Mammary epithelial cell (primary cell): ENCODE measurements at places on chromosomes 3 and 15. TPM values are rescaled to one million over a fixed set of nuclear protein-coding genes. Genes with fewer than 3 reads are reported as not detected.

- no peak for DNase-seq
Measured at GRCh38 chr3:105108823-105109222, 257.9 kb upstream of the ALCAM start.

TRAIP gene
- total RNA-seq: 4.9 and 12.6 TPM in 2 replicates

DNA sequence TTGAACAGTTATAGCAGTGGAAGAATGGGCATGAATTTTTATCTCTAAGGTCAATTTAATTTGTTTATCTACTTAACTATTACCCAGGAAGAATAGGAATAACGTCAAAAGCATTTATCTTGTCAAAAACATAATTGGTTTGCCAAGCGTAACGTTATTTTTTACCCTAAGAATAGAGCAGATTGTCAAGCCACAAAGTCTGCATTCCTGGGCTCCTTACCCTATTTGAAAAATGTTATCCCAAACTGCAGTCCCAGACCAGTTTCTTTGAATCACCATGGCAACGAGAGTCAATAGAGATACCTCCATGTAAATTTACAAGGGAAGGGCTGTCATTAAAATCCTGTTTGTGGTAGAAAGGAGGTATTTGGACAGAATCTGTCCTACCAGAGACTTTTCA is 61.1 kb downstream of the CPNE4 start:
- DNase-seq: no peak

ZBBX gene
- total RNA-seq: not detected in 2 replicates

GP9 gene
- total RNA-seq: not detected in 2 replicates

DNA sequence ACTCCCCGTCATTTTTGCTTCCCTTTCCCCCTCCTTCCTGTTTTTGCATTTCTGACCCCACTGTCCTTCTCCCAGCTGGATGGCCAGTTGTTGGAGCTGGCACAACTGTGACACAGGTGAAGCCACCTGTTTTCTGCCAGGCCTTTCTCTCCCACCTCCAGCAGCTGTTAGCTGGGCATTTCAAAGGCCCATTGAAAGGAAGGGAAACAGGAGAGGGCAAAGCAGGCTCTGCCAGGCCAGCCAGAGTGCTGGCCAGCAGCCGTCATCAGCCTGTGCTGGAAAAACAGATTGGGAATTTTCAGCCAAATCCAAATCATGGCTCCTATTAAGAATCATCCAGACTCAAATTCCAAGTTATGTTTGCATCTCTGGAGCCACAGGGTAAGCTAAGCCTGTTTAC is 155.2 kb upstream of the C2CD4B start:
- DNase-seq: no peak

DNA sequence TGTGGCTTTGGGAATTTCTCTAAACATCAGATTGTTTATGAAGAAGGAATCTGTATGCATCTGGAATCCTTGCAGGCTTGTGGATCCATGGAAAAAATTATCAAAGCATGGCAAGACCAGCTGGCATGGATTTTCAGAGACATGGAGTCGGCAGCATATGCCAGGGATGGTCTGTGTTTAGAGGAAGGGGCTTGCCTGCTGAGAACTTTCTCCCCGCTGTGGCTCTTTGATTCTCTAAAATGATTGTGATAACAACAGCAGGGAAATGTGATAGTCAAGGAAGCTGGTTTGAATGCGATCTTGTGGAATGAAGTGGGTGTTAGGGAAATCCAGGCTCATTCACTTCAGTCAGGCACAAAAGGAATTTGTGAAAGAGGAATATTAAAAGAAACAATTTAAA is 245.7 kb upstream of the THRB start:
- no peak for DNase-seq

DNA sequence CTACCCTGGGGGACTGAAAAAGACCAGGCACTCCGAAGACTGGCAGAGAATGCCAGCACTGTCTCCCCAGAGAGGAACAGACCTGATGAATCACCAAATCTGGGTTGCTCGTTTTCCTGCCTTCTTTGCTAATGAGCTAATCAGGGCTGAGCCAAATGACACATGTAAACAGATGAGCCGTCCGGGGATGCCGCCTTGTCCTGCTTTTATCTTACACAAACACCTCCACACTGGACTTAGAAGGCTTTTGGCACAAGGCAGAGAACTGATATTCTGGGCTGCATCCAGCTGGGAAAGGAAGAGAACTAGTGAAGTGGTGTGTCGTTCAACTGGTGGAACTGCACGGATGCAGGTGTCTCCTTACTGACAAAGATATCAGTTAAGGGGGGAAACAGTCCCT is 88.1 kb downstream of the MECOM start:
- peak; percentile 81 for DNase-seq

GRCh38 chr15:78308422-78309032 is 9.1 kb upstream of the SKIC8 start:
- peak; percentile 41 for DNase-seq

DNA sequence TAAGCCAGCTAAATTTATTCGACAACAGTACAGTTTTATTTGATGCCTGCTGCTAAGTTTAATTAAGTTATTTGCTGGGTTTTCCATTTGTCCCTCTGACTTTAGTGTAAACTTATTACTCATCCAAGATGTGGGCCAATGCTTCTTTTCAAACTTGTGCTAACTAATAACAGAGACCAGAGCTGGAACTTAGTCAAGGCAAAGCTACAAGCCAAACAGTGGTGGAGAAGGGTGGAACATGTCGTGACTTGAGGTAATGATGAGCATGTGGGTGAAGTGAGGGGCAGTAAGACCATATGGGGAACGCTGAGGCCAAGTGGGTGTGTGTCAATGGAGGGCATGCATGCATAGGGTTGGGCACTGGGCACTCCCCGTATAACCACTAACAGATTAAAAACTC is 63.9 kb downstream of the NMD3 start:
- DNase-seq: peak; percentile 94

- no peak for DNase-seq
Measured at GRCh38 chr15:41853831-41854230, 15.2 kb downstream of the PLA2G4B start.

MITF gene
- 5.7 TPM for total RNA-seq

DNA sequence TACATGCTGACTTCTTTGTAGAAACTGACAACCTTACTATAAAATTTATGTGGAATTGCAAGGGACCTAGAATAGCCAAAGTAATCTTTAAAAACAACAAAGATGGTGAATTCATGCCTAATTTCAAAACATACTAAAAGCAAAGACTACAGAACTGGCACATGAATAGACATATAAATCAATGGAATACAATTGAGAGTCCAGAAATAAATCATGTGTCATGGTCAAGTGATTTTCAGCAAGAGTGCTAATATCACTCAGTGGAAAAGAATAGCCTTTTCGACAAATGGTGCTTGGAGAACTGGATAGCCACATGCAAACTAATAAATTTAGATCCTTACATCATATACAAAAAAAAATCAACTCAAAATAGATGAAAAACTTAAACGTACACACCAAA is 8.7 kb downstream of the IMPG2 start:
- DNase-seq: no peak

DNA sequence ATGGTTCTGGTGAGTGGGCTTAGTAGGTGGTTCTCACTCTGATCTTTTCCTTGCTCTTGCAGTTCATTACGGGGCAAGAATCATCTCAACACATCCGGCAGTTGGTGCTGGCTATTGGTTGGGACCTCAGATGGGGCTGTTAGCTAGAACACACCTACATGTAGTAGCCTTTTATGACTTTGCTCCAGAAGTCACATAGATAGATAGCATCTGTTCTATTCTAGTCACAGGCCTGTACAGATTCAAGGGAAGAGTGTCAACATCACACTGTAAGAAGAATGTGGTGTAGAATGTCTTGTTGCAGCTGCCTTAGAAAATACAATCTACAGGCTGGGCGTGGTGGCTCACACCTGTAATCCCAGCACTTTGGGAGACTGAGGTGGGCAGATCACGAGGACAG is 15.1 kb downstream of the RAB5A start:
- DNase-seq: no peak

SLC7A14 gene
- total RNA-seq: not detected in 2 replicates

FBXL22 gene
- total RNA-seq: 1.7 TPM

GRCh38 chr3:185210621-185211142 is 43.2 kb downstream of the EHHADH start:
- no peak for DNase-seq

RETNLB gene
- not detected in 2 replicates for total RNA-seq

DNA sequence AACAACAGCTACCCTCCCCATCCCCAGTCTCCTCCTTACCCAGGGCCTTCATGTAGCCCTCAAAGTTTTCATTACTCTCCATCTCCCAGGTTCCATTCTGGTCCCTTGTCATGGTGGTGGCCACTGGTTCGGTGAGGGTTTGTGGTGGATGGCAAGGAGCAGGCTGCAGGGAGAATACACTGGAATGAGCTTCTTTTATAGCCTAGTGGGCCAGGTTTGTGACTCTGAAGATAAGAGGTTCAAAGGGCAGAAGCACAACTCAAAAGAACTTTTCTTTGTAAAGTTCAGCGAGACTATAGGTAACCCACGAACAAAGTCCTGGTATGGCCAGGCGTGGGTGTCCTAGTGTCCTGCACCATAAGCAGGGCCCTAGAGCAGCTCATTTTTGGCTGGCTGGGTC is at the start of gene RBP2:
RBP2 (minus strand) TSS at position 169 of the 400 bp plus-strand sequence; CDS start at position 112, 57 bp downstream.
- no peak for DNase-seq

DNA sequence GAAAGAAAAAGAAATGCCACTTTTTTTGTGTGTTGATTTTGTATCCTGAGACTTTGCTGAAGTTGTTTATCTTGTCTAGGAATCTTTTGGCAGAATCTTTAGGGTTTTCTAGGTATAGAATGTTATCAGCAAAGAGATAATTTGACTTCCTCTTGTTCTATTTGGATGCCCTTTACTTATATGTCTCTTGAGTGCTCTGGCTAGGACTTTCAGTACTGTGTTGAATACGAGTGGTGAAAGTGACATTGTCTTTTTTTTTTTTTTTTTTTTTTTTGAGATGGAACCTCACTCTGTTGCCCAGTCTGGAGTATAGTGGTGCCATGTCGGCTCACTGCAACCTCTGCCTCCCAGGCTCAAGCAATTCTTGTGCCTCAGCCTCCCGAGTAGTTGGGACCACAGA is 64.7 kb upstream of the NPHP3 start:
- no peak for DNase-seq

LRRK1 gene
- total RNA-seq: 19.2 and 24.0 TPM in 2 replicates

ICE2 gene
- total RNA-seq: 48.0 and 51.2 TPM in 2 replicates

GRCh38 chr3:9352917-9353752 is 9.7 kb upstream of the THUMPD3 start:
- peak; percentile 44 for DNase-seq

DNA sequence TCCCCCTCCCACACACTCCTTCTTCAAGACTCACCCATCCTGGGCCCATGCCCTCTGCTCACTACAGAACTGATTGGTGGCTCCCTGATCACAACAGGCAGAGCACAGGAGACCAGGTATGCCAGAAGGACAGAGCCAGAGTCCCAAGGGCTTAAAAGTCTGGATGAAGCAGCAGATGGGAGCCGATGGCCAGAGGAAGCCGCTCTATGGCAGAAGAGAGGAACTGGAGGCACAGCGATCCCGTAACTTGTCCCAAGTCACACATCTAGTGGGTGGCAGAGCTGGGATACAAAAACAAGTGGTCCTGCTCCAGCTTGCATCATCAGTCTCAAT is 20.7 kb downstream of the ITGA11 start:
- DNase-seq: no peak

DNA sequence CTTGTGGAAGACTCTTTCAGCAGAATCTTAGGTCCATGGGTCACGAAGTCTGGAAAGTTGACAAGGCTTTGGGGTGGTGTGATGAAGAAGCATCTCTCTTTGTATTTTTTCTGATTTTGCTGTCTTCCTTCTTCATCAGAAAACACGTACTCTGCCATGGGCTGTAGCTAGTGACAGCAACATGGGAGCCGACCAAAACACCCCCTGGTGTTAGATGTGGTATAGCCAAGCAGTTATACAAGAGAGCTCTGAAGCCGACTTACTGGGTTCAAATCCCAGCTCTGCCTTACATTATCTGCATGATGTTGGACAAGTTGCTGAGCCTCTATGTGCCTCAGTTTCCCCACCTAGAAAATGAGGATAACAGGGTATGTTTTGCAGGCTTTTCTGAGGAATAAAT is 32.9 kb upstream of the LYZL4 start:
- no peak for DNase-seq

DNA sequence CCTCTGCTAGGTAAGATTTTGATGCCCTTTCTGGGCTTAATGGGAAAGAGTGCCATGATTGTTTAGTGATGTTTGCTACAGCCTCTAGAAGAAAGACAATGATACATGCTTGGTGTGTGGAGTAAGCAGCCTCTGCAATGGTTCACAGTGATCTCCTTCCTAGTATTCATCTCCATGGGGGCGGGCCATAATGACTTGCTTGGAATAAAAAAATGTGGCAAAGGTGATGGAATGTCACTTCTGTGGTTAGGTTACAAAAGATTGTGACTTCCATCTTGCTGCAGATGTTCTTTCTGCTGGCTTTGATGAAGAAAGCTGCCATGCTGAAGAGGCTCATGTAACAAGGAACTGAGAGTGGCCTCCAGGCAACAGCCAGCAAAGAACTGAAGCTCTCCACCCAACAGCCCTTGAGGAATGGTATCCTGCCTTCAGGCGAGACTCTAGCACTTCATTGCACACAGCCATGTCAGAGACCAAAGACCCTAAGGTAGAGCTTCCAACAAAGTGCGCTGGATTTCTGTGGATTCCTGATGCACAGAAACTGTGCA is 139.1 kb upstream of the LRIG1 start:
- DNase-seq: no peak

GRCh38 chr3:43071313-43071893 is 34.5 kb downstream of the POMGNT2 start:
- no peak for DNase-seq

DNA sequence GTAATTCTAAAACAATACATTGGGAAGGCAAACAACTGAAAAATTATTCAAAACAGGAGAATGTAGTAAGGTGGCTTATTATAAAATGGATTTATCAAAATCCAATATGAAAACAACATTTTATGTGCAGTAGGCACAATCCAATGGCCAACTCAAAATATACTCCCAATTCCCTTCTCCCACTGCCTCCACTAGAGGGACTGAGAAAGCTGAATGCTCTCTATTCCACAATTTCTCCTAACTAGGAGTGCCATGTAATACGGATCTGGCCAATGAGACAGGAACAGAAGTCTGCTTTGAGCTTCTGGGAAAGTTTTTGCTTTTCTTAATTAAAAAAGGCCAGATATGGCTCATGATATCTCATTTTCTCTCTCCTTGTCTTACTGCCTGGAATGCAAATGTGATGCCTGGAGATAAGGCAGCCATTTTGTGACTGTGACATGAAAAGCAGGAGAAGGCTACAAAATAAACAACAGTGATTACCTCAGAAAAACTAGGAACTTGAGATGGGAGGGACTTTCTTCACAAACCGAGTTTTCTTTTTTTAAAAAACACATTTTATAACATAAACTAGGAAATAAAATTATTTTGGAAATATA is 18.8 kb upstream of the VGLL4 start:
- peak; percentile 29 for DNase-seq

GRCh38 chr3:143483214-143483613 is 363.6 kb downstream of the CHST2 start:
- no peak for DNase-seq

GRCh38 chr3:138971766-138972320 is 24.8 kb downstream of the FOXL2NB start:
- no peak for DNase-seq

- DNase-seq: no peak
Measured at GRCh38 chr15:99406716-99407487, 155.6 kb downstream of the LRRC28 start.

ANKRD63 gene
- total RNA-seq: not detected in 2 replicates

- DNase-seq: no peak
Measured at GRCh38 chr15:100783291-100783690, 96.3 kb upstream of the ALDH1A3 start.

CDCP1 gene
- 271 and 366 TPM in 2 replicates for total RNA-seq
